ENCODE measurements at places on chromosomes 6 and 20. TPM values are rescaled to one million over a fixed set of nuclear protein-coding genes. Genes with fewer than 3 reads are reported as not detected.

DNA sequence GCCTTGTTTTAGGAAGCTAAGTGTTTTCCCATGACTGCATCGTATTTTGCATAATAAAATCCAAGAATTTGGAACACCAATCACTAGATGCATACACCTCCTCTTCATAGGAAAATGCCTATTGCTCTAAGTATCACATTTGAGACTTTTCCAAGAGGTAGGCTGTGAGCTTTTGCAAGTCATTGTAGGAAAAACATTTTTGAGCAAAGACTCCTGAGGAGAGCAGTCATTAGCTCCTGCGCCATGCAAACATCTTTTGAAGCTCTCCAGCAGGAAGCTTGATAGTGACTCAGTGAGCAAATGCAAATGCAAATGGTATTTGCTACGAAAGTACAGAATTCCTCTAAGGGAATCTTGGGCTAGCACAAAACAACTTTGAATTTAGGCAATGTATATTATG lies 750.4 kb downstream of the QKI start:
- no peak for DNase-seq

TRIM10 gene
- total RNA-seq, result not detected

DNA sequence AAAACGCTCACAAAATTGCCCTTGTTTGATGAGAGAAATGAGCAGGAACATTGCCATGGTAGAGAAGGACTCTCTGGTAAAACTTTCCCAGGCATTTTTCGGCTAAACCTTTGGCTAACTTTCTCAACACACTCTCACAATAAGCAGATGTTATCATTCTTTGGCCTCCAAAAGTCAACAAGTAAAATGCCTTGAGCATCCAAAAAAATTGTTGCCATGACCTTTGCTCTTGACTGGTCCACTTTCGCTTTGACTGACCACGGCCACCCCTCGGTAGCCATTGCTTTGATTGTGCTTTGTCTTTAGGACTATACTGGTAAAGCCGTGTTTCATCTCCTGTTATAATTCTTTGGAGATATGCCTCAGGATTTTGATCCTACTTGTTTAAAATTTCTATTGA lies 41.1 kb upstream of the PREP start:
- DNase-seq, result no peak

DNA sequence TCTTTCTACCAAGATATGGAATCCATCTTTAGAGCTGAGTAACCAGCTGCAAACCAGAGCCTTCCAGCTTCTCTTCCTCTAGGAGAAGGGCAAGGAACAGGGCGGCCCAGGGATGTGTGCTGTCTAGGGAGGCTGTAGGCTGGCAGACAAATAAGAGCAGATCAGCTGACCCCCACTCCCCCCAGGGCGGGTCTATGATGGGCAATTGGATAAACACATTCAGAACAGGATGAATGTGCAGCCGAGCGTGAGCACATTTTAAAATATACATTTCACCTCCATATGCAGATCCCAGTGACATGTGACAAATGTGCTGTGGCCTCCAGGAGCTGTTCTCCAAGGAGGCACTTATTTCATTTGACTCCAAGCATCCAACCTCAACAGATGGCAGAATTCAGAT lies 580.1 kb downstream of the PTPRT start:
- no peak for DNase-seq

PDYN gene
- not detected for total RNA-seq

DNA sequence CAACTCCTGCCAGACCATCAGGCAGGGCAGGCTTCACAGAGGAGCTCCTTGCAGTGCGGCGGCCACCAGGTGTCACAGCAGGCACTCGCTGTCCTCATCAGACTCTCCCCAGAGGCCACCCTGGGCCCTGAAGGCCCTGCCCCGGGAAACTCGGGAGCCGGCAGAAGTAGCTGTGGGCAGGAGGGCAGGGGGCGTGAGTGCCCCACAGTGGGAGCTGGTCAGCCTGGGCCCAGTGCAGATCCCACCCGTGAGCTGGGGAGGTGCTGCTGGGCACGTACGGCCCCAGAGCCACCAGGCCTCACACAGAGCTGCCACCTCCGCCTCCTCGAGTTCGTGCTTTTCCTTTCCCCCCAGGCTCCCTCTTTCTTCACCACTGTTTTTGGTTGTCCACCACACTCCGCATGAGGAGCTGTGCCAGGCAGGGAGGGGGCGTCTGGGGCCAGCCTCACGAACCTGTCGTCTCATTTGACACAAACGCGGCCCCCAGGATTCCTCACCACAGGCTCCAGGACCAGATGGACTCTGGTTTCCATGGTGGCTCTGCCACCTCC lies 33.8 kb downstream of the FRMD1 start:
- DNase-seq, result no peak

XKR7 gene
- total RNA-seq, result not detected

- no peak for DNase-seq
These were observed 24.1 kb downstream of the GSTA2 start for GRCh38 chr6:52739134-52739533.

DNA sequence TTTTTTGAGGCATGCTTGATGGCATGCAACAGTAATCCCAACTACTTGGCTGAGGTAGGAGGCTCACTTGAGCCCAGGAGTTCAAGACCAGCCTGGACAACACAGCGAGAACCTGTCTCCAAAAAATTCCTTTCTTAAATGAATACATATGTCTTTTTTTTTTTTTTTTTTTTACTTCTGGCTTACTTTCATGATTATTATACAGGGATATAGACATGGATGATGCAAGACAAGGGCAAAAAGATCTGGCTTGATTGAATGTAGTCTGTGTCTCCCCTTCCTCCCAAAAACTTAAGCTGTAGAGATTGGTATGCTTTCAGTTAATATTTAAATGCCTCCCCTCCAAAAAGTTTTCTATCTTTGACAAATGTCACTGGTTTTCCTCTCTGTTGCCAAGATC lies 7.6 kb downstream of the SNX3 start:
- DNase-seq, result no peak

GRCh38 chr20:22577515-22578220 lies 6.7 kb downstream of the FOXA2 start:
- no peak for DNase-seq

GRCh38 chr20:50953821-50954220 lies 4.5 kb downstream of the DPM1 start:
- no peak for DNase-seq

DNA sequence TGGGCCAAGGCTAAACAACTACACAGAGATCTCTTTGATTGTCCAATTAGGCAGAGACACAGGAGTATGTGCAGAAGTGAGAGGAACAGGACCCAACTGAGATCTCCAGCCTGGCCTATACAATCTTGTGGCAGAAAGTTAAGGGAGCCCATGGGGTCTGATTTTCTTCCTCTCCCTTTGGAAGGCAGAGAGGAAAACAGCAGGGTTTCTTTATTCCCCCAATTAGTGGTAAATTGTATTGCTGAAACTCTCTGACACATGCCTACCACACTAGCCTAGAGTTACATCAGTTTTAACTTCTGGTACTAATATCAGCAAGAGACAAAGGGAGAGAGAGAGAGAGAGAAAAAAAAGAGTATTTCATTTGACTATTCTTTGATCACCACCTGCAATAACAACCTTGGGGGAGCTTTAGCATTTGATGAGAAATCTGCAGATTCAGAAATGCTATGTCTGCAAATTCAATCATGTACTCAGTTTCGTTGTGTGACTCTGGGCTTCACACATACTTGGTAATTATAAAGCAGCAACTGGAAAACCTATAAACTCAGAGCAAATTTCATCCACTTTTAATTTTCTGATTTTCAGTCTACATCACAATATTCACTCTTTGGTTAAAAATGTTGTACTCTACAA lies 260.3 kb upstream of the SPTLC3 start:
- DNase-seq, result no peak

NPBWR2 gene
- total RNA-seq, result not detected

DNA sequence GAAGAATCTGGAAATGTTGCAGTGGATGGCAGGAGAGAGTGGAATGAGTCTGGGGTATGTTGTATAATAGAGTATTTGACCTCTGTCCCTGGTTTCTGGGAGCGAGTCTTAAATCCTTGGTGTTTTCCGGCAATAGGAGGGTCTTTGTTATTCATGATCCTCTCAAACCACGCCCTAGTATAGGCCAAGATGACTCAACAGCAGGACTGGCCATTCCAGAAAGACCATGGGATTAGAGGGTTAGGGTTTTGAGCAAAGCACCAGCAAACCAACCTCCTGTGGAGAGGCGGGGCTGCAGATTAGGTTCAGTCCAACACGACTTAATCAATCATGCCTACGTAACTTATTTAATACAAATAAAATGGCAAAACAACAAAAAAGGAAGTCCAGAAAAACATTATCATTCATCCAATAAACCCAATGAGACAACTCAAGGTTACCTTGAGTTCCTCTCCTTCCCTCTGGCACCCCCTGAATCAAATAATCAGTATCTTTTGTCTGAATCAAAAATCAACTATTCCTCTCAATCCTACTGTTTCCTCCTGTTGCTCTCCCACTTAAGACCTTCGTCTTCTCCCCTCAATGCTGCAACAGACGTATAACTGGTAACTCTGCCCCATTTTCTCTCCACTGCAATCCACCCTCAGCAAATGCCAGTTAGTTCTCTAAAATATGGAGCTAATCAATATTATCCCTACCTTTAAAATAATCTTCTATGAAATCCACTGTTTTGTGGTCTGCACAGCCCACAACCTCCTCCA lies 15.5 kb downstream of the HUS1B start:
- no peak for DNase-seq

GRCh38 chr6:140436023-140436811 lies 1061.8 kb upstream of the CITED2 start:
- DNase-seq, result no peak

GRCh38 chr6:40674170-40674569 lies 87.0 kb upstream of the LRFN2 start:
- DNase-seq, result no peak

GRCh38 chr20:56978475-56978874 lies 288.0 kb downstream of the BMP7 start:
- no peak for DNase-seq

DNA sequence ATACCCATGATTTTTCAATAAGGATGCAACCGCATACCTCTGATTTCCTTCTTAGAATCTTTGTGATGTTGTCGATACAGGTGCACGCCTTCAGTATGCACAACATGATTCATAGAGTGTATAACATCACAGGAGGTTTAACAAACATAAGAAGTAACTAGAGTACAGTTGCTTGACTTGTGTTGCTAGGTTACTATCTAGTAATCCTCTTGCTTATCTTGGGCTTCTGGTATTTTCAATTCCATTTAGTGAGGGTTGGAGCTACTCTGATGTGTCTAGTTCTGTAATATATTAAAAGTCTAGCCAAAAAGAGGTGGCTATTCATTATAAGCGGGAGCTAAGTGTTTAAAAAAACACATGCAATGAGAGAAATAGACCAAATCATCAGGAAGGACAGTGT lies 85.5 kb upstream of the TENT5A start:
- DNase-seq, result no peak

SGK2 gene
- 0.30 TPM for total RNA-seq
